ENCODE measurements at places on chromosomes 12 and 14.

DNA sequence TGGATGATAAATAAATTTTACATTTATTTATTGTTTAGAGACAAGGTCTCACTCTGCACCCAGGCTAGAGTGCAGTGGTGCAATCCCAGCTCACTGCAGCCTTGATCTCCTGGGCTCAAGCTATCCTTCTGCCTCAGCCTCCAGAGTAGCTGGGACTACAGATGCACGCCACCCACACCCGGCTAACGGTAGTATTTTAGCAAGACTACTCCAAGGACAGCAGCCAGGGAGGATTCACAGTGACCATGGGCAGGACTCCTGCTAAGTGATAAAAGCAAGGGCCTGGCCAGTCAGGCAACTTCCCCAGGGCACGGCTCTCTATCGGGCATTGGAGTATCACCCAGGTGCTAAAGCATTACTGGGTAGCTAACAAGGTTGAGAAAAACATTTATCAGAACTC is 55.4 kb downstream of the ARL6IP4 start:
- DNase-seq, result no peak

DNA sequence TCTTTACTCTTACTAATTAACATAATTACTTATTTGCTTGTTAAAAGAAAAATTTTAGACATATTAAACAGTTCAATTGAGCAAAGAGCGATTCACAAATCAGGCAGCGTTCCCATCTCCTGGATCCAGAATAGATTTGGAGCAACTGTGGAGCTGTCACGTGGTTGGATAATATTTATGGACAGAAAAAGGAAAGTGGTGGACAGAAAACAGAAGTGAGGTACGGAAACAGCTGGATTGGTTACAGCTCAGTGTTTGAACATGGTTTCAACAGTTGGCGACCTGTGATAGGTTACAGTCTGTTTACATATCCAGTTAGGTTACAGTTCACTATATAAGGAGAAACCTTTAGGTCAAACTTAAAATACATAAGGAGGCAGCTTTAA is 19.7 kb upstream of the FAM234B start:
- DNase-seq, result no peak

DNA sequence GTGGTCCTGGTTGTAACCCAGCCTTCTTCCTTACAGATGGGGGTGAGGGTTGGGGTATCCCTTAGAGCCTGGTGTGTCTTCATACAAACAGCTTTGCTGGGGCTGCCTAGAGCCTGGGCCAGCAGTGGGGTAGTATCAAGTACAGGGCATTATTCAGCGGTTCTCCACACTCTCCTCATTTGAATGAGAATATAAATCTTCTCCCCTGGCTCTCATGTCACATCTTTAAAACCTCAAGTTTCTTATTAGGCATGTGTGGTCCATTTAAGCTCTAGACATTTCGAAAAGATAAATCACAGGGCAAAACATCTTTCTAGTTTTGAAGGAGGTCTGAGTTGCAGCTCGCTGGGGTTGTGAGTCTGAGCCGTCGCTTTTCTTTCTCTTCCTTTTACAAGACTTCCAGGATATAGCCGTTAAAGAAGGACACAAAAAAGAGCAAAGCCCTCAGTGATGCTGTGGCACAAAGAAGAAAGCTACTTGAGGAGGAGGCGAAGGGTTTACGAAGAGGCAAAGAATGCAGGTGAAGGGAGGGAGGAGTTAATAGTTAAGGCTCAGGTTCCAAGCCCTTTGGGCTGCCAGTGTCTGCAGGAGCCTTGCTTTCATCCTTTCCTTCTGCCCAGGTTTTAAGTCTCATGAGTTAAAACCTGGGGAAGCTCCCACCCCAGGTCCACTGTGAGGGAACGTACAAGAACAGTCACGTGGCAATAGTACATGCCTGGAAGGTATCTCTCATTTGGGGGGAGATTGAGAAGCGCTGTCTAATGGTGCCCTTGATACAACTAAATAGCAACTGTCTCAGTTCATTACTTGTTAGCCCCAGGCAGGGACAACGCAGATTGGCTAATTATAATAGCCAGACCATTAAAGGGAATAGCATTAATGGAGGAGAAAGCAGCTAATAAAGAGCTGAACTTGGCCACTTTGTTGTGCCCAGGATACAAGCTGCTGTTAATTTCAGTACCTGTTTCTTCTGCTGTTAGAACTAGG is 94.2 kb downstream of the ETV6 start:
- DNase-seq, result no peak

DNA sequence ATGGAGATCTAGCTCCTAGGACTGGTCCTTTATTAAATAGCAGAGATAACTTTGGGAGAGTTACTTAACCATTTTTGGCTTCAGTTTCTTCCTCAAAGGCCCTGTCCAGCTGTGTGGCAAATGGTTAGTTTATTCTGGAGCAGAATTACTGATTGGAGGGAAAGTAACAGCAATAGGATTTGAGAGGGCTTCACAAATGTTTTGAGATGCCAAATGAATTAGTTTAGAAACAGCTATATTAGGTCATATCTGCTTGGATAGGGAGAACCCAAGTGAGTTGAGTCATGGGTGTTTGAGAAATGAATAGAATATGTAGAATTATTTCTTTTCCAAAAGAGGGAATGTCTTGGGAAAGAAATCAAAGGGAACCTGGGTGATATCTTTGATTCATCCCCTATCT is 17.5 kb downstream of the RASSF3 start:
- DNase-seq, result no peak

DNA sequence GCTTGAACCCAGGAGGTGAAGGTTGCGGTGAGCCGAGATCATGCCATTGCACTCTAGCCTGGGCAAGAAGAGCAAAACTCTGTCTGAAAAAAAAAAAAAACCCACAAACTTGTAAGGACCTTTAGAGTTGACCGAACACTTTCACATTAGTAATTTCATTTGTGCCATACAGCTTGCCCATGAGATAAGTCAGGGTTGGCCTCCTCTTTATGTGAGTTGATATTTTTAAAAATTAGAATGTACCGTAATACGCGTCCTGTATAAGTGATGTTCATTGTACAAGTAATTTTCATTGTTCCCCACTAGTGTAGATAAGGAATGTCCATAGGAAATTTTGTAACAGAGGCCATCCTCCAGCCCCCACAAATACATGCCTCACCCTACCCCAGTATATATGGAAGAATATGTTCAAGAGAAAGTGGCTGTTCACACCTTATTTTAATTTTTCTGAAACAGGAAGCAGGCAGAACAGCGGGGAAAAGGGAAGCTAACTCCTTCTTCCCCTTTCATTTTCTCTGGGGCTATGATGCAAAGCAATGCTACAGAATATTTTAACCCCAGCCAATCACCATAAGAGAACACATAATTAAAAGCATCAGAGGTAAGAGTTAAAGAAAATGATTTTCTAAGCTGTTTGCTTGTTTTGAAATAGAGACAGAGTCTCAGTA is 31.9 kb upstream of the HIF1A start:
- DNase-seq, result peak; percentile 44

- DNase-seq, result no peak
Observed at GRCh38 chr12:10709808-10710207, 13.3 kb downstream of the YBX3 start.

All from CD4-positive, alpha-beta T cell treated with Interleukin-17A for 1 hour (primary cell).